ENCODE measurements at places on chromosomes 3 and 15.
A peak's percentile ranks its signal among the peaks of the same experiment; 100 is the strongest.

GRCh38 chr3:150761831-150762661 lies 923 bp downstream of the SIAH2 start:
- DNase-seq = peak; percentile 61

DNA sequence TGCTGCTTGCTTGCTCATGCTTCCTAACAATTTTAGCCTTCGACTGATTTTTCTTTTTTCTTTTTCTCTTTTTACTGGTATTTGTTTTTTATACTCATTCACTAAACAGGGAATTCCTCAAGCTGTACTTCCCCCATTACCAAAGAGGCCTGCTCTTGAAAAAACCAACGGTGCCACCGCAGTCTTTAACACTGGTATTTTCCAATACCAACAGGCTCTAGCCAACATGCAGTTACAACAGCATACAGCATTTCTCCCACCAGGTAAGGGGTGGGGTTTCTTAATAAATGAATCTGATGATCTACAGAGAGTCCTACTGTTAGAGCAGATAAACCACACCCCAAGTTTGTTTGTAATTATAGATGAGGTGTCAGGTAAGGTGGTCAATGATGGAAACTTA lies 178.8 kb downstream of the MBNL1 start:
- DNase-seq = no peak

- no peak for DNase-seq
Observed at GRCh38 chr3:110261141-110261540, 810.5 kb upstream of the NECTIN3 start.

GRCh38 chr15:90596943-90597342 lies 67.2 kb downstream of the CRTC3 start:
- DNase-seq = no peak

- DNase-seq = no peak
Observed at GRCh38 chr3:155885292-155885691, 14.8 kb downstream of the GMPS start.

DNA sequence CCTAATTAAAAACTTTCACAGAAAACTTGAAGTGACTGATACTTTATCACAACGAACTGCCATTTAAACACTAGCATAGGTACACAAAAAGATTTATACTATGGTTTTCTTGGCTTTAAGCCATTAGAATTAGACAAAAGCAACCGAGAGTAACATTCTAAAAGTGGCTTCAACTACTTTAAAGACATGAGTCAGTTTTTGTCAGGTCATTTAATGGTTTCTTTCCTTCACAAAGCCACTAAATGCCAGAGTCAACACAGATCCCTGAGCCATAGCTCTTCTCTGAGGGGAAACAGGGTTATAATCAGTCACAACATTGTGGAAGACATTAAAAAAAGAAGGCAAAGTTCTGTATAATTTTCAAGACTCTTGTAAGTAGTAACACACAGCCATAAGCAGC lies 54.6 kb downstream of the CAPN3 start:
- DNase-seq = no peak

DNA sequence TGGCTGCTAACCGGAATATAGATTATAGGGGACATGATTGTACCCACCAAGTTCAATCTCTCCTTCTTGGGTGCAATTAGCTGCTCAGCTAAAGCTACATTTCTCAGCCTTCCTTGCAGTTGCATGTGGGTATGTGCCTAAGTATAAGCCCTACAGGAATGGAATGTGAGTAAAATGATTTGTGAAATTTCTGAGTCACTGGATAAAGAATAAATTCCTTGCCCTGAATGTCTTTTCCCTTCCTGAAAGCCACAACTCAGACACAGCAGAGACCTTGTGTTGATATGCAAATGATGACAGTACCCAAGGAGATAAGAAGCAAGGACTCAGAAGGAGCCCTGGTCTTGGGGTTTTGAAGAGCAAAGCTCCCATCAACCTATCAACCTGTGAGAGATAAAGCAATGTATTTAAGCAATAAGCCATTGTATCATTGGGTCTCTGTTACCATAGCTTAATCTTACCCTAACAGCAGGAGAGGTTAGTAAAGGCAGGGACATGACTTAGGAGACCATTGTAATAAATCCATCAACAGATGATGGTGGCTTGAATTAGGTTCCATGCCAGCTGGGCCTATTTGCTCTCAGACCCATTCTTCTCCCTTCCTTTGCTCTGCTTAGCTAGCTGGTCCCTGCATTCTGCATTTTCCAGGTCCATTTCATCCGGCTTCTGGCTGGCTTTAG lies 25.6 kb upstream of the ZNF280D start:
- DNase-seq = no peak

DNA sequence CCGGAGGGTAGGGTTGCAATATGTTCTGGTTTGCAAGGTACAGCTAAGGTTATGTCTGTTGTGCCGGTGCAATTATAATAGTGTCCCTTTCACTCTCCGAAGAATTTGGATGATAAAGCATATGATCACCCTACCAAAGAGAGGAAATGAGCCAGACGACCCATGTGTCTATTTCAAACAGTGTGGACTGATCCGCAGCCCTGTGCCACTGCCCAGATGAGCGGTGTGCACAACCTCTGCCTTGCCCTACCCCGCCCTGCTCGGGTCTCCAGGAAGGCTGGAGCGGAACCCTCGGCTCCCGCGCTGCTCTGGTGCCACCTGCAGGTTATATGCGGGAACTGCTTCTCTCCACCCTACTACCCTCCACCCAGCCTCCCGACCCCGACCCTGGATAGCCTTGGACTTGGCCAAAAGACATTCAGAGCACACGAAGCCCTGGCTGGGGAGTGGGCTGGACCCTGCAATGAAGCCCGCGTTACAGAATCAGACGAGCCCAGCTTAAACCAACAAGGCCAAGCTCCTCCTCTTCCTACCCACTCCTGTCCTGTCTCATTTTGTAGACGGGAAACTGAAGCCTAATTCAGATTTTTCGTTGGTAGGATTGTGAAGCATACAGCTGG lies 68.4 kb upstream of the CHRNB4 start:
- DNase-seq = peak; percentile 76

DNA sequence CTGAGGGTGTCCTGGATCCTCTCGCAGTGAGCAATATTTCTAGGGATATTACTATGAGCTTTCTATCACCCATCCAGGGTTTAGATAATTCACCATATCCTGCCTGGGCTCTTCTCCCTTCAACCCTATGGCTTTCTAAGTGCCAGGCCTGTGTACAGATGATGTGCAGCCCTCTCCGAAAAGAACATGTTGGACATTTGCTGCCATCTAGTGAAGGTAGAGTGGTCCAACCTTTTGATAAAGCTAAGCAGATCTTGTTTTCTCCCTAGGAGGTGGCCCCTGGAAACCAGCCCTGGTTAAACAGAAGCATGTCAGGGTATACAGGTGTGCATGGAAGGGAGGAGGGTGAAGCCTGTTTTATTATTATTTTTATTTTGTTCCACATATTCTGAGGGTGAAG lies 27.9 kb upstream of the SCN10A start:
- no peak for DNase-seq

DNA sequence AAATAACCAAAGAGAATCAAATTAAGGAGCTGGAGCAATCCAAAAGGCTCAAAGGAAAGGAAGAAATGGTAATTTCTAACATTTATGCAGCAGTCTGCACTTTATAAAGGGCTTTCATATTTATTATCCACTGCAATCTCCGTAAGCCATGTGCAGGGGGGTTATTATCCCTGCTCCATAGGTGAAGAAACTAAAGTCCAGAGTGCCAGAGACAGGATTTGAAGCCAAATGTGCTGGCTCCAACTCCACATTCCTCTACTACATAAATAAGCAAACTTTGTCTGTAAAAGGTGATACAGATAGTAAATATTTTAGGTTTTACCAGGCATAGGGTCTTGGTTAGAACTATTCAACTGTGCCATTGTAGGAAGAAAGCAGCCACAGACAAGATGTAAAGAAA lies 221.4 kb downstream of the MINAR1 start:
- no peak for DNase-seq

GRCh38 chr15:71151081-71151480 lies 35.8 kb downstream of the THSD4 start:
- DNase-seq = no peak

DNA sequence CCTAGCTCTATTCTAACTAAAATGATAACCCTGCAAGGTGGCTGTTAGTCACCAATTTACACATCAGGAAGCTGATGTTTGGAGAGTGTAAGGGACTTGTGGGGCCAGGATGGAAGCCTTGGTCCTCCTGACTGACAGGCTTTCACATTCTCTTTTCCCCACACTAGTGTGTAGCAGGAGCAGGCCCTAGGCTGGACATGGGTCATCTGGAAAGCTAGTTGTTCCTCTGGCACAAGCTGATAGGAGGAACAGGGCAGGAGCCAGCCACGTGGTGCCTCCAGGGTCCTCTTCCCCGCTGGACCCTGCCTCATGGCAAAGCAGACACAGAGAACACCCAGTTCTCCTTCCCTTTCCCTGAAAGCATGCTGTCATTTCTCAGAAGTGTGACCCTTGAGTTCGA lies 18.1 kb upstream of the RBSN start:
- no peak for DNase-seq

GRCh38 chr15:78564743-78565096 lies 600 bp upstream of the CHRNA5 start:
- DNase-seq = no peak

DNA sequence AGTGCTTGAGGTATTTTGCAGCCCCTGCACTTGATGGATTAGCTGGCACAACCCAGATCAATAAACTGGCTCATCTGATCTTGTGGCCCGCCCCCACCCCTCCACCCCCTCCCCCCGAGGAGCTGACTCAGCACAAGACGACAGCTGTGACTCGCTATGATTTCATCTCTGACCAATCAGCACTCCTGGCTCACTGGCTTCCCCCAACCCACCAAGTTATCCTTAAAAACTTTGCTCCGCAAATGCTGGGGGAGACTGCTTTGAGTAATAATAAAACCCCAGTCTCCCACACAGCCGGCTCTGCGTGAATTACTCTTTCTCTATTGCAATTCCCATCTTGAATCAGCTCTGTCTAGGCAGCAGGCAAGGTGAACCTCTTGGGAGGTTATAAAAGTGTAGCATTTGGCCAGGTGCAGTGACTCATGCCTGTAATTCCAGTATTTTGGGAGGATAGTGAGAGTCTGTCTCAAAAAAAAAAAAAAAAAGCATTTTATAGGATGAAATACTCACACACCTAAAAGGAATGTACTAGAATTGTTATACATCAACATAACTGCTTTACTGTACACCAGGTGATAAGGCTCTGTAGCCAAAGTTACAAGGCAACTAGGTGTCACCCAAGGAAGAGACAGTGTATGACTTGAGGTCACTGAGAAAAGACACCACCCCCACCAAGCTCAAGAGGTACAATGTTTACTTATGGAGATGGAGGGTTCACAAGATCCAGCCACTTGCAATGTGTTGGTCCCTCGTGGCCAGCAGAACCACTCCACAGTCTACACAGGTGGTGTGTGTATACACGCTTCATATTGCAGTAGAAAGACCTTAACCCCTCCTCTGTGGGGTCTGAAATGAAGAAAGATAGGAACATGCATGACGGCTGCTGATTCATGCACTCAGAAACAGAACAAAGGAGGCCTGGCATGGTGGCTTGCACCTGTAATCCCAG lies 8.6 kb downstream of the ZNF445 start:
- no peak for DNase-seq

DNA sequence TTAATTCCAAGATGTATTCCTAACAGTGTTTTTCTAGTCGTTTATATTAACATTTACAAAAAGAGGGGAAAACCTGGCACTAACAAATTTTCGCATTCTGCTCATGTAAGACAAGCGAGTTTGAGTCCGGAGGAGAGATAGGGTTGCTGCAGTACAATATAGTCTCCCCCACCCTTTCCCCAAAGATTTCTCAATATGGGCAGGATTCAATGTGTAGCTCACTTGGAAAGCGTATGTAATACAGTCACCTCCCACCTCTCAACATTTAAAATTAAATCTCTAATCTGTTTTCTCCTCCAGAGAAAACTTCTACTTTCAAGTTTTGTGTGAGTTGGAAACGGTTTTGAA lies 57.9 kb downstream of the CMSS1 start:
- no peak for DNase-seq

- DNase-seq = peak; percentile 49
Observed at GRCh38 chr15:92839696-92840095, 60.4 kb upstream of the CHD2 start.

DNA sequence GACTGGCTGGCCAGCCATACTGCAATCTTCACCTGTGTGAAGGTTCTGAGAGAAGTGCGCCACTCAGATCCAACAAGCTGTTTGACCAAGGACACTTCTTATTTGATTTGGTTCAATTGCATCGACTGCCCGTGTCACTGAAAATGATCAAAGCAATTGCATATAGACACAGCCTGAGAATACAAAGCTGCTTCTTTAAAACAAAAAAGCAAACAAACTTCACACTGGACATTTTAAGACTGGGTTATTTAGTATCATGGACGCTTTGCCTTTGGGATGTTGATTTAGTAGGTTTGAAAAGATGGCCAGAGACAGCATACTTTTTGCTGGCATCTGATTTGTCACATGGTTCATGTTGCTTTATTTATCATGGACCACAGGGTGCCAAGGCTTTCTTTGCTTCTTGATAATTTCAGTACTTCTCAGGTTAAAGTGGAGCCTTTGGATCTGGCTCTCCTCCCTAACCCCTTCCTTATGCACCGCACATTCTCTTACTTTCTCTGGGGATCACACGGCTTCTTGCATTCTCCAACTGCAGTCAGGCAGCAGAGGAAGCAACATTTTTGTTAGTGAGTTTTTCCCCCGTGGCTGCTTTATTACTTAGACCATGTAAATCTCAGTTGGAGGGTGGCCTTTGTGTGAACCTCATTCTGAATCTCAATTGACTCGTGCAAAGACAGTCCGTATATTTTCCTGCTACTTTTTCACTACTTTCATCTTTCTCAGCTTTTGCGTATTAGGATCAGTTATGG lies 151.0 kb downstream of the CD47 start:
- DNase-seq = no peak

DNA sequence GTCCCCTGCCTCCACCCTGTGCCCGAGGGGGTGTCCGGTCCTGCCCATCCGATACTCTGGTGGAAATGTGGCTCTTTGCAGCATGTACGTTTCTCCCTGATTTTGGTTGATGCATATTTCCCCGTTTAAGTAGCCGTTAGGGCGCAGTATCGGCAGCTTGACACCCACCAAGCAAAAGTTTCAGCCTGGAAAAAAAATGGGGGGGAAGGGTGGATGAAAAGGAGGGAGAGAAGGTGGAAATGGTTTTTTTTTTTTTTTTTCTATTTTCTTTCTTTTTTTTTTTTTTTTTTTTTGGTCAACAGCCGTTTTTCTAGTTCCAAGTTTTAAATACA lies 1.3 kb downstream of the RAP2B start:
- no peak for DNase-seq
